CD4-positive, alpha-beta T cell treated with Interleukin-2 at 100 ng/mL for 4 hours (primary cell): ENCODE measurements at places on chromosomes 16 and 17.
A peak's percentile ranks its signal among the peaks of the same experiment; 100 is the strongest.

- peak; percentile 27 for DNase-seq
Observed at GRCh38 chr16:3017794-3018506, at the start of gene CLDN6. TSS of gene CLDN6 (minus strand) at chr16:3018183. CDS start at chr16:3016021, 2,162 bp downstream.

- DNase-seq = no peak
Observed at GRCh38 chr16:88022076-88023042, 71.1 kb downstream of the BANP start.

- no peak for DNase-seq
Observed at GRCh38 chr17:63365366-63366240, 80.5 kb downstream of the CYB561 start.

DNA sequence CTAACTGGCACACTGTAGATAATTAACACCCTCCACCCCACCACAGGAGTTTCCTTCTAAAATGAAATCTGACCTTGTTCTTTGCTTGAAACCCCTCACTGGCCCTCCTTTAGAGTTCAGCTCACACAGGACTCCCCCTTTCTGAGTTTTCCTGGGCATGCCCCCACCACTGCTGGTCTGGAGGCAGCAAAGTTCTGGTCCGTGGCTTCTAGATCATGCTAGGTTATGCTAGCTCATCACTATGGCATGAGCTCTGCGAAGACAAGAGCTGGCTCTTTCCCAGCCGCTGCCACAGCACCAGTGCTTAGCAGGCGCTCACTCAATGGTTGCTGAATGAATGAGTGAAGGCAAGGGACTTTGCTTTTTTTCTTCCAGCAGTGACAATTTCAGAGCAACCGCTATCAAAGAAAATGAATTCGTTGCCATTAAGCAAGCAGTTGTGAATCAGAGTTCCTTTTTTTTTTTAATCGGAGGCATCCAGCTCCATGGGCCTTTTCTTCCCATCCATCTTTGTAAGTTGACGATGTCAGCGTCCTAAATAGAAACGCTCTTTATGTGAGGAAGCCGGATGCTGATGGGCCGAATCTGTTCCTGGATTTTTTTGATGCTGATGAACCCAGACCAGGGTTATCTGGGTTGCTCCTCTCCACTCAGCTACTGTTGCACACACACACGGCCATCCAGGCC is 80.8 kb upstream of the NOL11 start:
- no peak for DNase-seq

GRCh38 chr17:77449908-77450741 is 309.4 kb downstream of the SEC14L1 start:
- DNase-seq = no peak

- no peak for DNase-seq
Observed at GRCh38 chr16:8108991-8109509, 481.3 kb downstream of the TMEM114 start.

DNA sequence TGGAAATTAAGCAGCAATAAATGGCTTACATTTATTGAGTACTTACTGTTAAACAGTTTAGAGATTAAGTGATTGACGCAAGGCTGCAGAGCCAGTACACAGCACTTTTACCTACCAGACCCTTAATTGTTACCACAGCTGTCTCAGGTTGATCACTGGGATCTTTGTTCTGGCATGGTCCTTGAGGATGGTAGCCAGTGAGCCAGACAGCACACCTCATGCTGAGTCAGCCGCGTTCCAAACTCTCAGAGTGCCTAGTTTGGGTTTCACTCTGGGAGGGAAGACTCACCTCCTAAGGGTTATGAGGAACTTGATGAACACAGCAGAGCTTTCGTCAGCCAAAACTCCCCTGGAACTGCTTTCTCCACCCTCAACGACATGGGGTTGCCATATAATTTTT is 20.4 kb downstream of the CDH3 start:
- DNase-seq = no peak

DNA sequence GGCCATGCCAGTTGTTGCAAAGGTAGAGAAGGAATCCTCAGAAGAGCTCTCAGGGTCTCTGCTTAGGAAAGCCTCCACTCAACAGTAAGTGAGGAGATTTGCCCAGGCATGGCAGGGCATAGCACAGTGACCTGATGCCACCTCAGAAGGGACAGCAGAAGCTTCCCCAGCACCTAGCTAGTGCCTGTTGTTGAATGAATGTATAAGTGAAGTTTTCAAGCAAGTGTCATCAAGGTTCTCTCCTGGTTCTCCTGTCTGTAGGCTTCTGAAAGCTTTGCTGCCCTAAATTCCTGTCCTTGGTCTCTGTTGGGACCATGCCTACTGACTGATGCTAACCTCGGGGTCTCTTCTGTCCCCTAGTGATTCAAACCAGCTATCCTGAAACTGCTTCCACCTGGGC is 114.9 kb upstream of the TBX2 start:
- DNase-seq = no peak

GRCh38 chr17:60371818-60372510 is 20.0 kb downstream of the USP32 start:
- no peak for DNase-seq

DNA sequence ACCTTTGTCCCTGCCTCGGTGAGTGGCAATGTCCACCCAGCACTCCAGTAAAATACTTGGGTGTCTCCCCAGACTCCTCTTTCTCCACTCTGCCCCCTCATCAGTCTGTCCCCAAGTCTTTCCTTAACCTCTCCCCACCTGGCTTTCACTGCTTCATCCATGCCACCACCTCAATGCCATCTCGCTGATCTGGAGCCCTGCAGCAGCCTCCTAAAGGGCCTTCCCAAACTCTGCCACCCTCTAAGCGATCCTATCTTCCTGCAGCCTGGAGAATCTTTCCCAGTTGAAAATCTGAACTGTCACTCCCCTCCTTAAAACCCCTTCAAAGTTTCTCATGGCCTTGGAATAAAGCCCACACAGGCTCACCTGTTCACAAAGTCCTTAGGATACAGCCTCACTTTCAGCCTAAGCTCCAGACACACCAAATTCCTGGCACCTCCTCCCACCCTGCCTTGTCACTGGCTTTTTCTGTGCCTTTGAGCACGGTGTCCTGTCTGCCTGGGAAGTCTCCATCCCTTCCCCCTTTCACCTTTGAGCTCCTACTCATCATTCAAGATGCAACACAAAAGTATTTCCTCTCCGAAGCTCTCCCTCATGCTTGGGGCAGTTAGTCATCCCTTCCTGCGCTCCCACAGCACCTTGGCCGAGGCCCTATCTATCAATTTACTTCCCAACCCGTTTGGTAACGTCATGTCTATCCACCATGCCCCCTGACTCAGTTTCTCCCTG is 2.8 kb downstream of the WNK4 start:
- DNase-seq = no peak

- DNase-seq = peak; percentile 59
Observed at GRCh38 chr17:8225813-8226535, 15.6 kb upstream of the AURKB start.

DNA sequence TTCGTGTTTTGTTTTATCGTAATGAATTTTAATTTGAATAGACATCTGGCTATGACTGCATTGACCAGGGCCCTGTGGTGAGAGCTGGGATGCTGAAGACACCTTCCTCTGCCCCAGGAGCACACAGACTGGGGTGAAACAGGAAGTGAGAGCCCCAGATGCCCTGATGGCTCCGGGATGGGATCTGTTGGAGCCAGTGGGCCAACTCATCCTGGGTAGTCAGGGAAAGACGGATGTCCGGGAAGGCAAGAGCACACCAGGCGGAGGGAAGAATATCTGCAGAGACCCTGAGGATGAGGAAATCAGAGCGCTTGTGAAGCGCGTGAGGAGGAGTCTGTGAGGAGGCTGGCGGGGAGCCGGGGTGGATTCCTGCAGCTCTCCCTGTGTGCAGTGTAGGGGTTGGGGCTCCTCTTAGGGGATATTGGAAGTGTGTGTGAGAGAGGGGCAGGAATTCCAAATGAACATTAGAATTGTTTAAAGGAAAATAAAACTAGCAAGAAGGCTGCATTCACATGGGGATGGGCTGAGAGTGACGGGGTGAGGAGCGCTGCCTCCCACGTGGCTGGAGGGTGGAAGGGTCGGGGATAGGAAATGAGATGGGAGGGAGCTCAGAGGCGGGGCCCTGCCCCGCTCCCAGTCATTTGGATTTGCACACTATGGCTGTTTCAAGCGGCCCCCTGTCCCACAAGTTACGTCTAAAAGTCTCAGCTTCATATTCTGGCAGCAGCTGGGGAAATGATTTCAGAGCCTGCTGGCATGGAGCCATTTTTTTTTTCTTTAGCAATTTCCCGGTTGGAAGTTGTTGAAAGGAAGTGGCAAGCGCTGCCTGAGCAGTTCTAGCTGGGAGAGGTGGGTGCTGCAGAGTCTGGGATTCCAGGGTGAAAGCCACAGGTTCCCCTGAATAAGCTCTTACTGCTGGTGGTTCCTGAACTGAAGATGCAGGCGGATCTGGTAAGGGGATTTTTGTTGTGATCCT is 71.2 kb upstream of the LGALS9 start:
- no peak for DNase-seq

- no peak for DNase-seq
Observed at GRCh38 chr17:32656886-32657285, 170.1 kb downstream of the CDK5R1 start.

DNA sequence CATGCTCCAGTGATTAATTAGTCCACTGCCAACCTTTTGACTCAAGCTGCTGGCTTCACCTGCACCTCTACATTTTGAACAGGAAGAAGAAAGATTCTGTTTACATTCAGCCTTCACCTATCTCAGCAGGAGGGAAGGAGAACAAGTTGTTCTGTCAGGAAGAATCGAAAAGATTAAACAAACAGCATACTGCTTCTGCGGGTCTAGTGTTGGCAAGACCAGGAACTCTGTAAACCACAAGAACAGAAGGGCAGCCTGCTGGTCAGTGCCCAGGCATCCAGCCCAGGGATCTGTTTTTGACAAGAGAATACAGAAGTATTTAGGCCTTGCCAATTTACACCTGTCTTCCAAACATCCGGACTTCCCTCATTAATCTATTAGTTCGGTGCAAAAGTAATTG is 189.7 kb downstream of the CHD9NB start:
- DNase-seq = no peak

GRCh38 chr16:11310997-11311561 is 29.9 kb upstream of the PRM1 start:
- DNase-seq = peak; percentile 51

DNA sequence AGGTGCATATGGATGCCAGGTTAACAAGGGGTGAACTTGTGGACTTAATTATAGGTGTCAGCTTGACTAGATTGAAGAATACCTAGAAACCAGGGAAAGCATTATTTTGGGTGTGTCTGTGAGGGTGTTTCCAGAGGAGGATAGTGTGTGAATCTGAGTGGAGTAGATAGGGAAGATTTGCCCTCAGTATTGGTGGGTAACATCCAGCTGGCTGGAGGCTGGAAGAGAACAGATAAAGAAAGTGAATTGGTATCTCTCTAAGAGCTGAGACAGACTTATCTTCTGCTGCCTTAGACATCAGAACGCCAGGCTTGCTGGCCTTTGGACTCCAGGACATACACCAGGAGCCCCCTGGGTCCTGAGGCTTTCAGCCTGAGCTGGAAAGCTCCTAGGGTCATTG is 75.2 kb downstream of the CDRT15 start:
- no peak for DNase-seq

GRCh38 chr17:74520016-74520434 is 11.2 kb downstream of the CD300LB start:
- no peak for DNase-seq

DNA sequence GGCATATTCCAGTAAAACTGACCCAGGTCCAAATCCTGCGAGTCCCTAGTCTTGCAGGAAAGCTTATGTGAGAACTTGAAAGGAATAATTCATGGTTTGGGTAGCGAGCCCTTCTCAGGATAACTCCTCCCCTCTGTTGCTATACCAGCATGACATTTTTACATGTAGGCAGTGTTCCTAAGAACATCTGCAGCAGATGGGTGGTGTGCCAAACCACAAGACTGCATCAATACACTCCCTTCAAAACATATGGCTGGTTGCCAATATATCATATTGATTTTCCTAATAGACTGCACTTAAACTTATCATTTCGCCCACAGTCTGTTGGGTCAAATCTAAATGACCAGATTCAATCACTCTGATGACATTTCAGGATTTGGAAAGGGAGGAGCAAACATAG is 19.9 kb downstream of the PSME3IP1 start:
- no peak for DNase-seq

DNA sequence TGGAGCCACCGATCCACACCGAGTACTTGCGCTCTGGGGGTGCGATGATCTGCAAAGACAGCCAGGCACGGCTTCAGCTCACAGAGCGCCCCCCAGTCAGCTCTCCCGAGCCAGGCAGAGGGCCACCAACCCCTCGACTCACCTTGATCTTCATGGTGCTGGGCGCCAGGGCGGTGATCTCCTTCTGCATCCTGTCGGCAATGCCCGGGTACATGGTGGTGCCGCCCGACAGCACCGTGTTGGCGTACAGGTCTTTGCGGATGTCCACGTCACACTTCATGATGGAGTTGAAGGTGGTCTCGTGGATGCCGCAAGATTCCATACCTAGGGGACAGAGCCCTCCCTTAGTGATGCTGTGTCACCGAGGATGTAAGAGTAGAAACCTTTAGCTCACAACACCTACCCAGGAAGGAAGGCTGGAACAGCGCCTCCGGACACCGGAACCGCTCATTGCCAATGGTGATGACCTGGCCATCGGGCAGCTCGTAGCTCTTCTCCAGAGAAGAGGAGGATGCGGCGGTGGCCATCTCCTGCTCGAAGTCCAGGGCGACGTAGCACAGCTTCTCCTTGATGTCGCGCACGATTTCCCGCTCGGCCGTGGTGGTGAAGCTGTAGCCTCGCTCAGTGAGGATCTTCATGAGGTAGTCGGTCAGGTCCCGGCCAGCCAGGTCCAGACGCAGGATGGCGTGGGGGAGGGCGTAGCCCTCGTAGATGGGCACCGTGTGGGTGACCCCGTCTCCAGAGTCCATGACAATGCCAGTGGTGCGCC is 1.6 kb downstream of the ACTG1 start:
- peak; percentile 42 for DNase-seq

GRCh38 chr17:79160980-79161636 is 86.5 kb downstream of the ENGASE start:
- DNase-seq = no peak

DNA sequence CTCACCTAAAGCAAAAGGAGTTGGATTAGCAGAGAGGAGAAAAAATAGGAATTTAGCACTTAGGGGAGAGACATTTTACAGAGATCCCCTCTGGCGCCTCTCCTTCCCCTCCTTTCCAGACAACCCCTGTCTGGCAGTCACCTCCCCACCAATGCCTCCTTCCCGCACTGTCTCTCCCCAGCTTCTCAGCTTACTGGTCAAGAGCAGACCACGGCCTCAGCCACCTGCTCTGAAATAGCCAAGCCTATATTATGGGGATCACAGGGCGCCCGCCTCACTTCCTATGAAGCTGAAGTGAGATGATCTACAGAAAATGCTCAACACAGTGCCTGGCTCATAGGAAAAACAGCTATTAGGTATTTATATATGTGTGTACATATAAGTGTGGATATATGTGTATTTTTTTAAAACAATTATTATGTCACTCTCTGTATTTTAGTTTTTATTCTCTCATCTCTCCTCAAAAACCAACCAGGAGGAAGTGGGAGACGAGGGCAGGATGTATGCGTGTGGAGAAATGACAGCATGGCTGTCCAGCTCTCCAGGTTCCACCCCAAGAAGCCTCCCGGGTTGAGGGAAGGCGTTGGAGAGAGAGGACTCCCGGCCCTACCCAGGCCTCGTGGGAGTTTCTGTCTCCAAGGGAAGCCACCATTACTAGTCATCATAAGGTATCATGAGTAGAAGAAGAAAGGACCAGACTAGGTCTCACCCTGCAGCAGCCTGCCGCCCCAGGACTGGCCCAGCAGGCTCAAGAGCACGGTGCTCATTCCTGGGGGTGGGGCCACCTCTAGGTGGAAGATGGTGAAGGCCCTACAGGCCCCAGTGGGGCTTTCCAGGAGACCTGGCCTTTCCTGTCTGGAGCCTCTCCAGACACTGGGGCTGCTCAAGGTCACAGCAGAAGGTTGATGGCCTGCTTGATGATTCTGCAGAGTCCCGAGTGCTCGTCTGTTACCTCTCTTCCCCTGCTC is 27.2 kb downstream of the MAP3K14 start:
- no peak for DNase-seq

GRCh38 chr17:75832164-75832651 is 12.0 kb downstream of the UNC13D start:
- peak; percentile 60 for DNase-seq
